ENCODE measurements at places on chromosomes 13 and 19. TPM values are rescaled to one million over a fixed set of nuclear protein-coding genes. Genes with fewer than 3 reads are reported as not detected.

PALM3 gene
- 0.39 TPM for total RNA-seq

DNA sequence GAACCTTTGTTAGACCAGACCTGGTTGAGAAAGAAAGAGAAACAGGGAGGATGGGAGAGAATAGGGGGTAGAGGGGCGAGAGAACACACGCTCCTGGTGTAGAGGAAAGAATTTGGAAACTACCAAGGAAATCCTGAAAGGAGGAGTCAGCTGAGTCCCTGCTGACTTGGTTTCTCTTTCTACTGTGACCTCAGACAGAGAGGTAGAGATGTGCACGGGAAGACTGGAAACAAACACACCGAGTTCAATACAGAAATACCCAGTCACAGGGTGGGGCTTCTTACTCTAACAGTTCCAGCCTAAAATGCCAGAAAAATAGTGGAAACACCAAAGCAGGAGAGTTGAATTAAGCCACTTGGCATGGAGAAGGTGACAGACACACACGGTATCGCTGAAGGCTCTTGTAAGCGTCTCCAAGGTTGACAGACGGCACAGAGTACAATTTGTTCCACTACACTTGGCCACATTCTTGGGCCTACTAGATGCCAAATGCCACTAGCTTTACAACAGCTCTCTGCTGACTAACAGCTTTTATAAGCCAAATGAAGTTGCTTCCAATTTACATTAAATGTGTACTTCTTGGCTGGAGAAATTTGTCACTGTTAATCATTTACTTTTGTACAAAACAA, 28.1 kb downstream of the LATS2 start:
- no peaks in the 10 kb centered on the region for H3K27me3 ChIP-seq
- H3K36me3 ChIP-seq, result no peaks in the 10 kb centered on the region
- H3K4me1 ChIP-seq, result no peaks in the 10 kb centered on the region
- H3K27ac ChIP-seq, result no peak overlapping the region
- H3K4me3 ChIP-seq, result no peak overlapping the region

DNA sequence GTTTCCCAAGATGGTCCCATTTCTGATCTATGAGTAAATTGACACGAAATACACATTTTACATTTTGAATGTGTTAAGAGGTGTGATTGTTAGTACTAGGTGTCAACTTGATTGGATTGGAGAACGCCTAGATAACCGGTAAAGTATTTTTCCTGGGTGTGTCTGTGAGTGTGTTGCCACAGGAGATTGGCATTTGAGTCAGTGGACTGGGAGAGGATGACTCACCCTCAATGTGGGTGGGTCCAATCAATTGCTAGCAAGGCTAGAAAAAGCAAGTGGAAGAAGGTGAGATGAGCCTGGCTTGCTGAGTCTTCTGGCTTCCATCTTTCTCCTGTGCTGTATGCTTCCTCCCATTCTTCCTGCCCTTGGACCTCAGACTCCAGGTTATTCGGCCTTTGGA, 960.7 kb upstream of the PCDH9 start:
- no peaks in the 10 kb centered on the region for H3K36me3 ChIP-seq
- H3K27me3 ChIP-seq, result no peaks in the 10 kb centered on the region
- H3K4me1 ChIP-seq, result no peaks in the 10 kb centered on the region

GRCh38 chr19:16035601-16036297, 40.5 kb upstream of the TPM4 start:
- no peak overlapping the region for H3K4me3 ChIP-seq
- no peaks in the 10 kb centered on the region for H3K27me3 ChIP-seq
- DNase-seq, result no peak

GRCh38 chr19:15439821-15440641, 9.7 kb downstream of the WIZ start:
- no peak overlapping the region for H3K4me3 ChIP-seq
- H3K36me3 ChIP-seq, result no peaks in the 10 kb centered on the region
- H3K27ac ChIP-seq, result no peak overlapping the region
- no peak for DNase-seq
- H3K27me3 ChIP-seq, result no peaks in the 10 kb centered on the region

GRCh38 chr13:87792878-87793277, 121.7 kb downstream of the SLITRK5 start:
- H3K27me3 ChIP-seq, result no peaks in the 10 kb centered on the region
- no peak for DNase-seq
- no peak overlapping the region for H3K27ac ChIP-seq

DNA sequence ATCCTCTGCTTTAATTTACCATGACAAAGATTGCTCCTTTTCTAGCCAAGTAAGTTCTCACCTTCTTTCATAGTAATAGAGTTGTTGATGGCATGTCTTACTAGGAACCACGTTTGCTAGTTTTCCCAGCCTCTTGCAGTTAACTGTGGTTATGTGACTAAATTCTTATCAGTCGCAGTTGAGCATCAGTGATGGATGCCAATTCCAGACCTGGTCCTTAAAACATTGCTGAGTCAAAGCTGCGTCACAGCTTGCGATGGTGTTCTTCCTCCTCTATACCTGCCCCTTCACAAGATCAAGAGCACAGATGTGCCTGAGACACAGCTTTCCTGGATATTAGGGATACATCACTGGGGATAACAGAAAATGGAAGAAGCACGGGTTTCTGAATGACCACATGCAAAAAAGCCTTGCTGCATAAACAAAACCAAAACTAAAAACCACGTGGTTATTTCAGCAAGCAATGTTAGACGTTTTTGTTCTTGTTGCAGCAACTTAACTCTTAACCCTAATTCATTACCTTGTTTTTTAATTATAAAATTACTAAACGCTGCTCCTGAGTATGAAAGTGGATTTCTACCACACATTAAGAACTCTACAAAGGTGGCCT, 97.6 kb upstream of the DACH1 start:
- no peaks in the 10 kb centered on the region for H3K36me3 ChIP-seq
- H3K27ac ChIP-seq, result no peak overlapping the region
- no peak for DNase-seq
- no peaks in the 10 kb centered on the region for H3K27me3 ChIP-seq
- H3K4me1 ChIP-seq, result no peaks in the 10 kb centered on the region

DNA sequence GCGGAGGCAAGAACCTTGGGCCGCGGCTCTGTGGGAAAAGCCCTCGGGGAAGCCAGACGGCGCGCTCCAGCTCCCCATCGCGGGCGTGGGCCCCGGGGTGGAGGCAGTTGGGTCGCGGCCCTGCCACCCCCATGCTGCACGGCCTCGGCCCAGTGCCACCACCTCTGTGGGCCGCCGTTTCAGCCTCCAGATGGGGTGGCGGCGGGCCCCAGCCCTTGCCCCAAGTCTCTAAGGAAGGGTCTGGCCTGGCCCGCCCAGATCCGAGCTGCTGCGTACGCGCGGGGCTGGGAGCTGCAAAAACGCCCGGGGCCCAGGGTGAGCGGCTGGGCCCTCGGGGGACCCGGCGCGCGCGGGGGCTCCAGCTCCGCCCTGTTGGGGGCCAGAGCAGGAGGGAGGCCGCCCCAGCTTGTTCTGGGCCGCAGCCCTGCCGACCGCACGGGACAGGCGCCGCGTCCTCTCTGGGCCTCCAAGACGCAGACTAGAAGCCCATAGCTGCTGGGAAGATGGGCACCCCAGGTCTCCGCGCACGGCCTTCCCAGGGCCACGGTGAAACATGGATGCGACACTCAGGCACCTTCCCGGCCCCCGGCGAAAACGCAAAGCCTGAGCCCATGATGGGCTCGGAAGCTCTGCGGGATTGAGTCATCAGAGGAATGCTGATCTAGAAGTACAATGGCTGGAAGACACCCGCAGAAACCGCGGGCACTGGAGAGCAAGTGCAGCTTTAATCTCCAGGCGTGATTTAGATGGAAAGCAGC, 110.1 kb downstream of the KCTD15 start:
- no peak overlapping the region for H3K27ac ChIP-seq
- no peaks in the 10 kb centered on the region for H3K4me1 ChIP-seq
- no peaks in the 10 kb centered on the region for H3K36me3 ChIP-seq
- no peak overlapping the region for H3K4me3 ChIP-seq

GRCh38 chr19:43664018-43664417, 6.0 kb downstream of the PLAUR start:
- DNase-seq, result peak; percentile 41
- peak overlapping the region; percentile 49 for H3K27ac ChIP-seq
- H3K36me3 ChIP-seq, result no peaks in the 10 kb centered on the region
- peaks cover 41% of the 10 kb centered on the region for H3K4me1 ChIP-seq
- peaks cover 5% of the 10 kb centered on the region for H3K27me3 ChIP-seq
- H3K4me3 ChIP-seq, result no peak overlapping the region

GRCh38 chr19:15283141-15283883, 49.0 kb downstream of the BRD4 start:
- no peak for DNase-seq
- no peak overlapping the region for H3K4me3 ChIP-seq
- peak overlapping the region; percentile 1 for H3K27ac ChIP-seq
- no peaks in the 10 kb centered on the region for H3K27me3 ChIP-seq

All from T-cell (primary cell).